ENCODE measurements at places on chromosomes 2 and 18.

DNA sequence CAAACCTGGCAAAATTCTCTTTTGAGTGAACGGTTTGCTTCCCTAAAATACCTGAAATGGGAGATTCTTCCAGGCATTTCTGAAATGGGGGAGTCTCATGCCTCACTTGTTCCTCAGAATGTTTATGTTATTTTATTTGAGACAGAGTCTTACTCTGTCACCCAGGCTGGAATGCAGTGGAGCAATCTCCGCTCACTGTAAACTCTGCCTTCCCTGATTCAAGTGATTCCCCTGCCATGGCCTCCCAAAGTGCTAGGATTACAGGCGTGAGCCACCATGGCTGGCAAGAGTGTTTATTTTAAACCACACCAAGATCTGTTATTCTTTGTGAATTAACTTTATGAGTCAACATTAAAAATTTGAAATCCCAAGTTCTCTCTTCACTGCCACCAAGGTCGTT lies 6.4 kb upstream of the FHL2 start:
- DNase-seq = no peak

- DNase-seq = peak; percentile 14
These were observed 173.1 kb upstream of the GYPC start for GRCh38 chr2:126482582-126483464.

DNA sequence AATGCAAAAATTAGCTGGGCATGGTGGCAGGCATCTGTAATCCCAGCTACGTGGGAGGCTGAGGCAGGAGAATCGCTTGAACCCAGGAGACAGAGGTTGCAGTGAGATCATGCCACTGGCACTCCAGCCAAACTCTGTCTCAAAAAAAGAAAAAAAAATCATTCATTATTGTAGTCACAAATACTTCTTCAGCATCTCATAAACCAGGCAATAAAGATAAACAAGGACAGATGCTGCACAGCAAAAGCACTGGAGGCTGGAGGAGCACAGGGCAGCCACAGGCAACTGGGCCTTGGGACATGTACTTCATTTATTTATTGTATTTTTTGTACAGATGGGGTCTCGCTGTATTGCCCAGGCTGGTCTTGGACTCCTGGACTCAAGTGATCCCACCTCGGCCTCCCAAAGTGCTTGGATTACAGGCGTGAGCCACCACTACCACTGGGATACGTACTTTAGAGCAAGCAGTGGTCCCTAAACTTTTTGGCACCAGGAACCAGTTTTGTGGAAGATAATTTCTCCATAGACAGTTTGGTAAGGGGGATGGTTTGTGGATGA lies 16.8 kb upstream of the MAT2A start:
- DNase-seq = no peak

- no peak for DNase-seq
These were observed at the start of gene FER1L5 for GRCh38 chr2:96642564-96643360. Gene FER1L5 (plus strand): TSS chr2:96642764. CDS start chr2:96642837, 73 bp downstream.

GRCh38 chr2:69836316-69836715 lies 6.9 kb downstream of the GMCL1 start:
- no peak for DNase-seq

GRCh38 chr2:118089139-118089800 lies 999 bp downstream of the INSIG2 start:
- DNase-seq = peak; percentile 40

- DNase-seq = no peak
These were observed 428.8 kb upstream of the FIGN start for GRCh38 chr2:164164602-164165001.

GRCh38 chr2:73095910-73096309 lies 16.8 kb downstream of the RAB11FIP5 start:
- DNase-seq = no peak

DNA sequence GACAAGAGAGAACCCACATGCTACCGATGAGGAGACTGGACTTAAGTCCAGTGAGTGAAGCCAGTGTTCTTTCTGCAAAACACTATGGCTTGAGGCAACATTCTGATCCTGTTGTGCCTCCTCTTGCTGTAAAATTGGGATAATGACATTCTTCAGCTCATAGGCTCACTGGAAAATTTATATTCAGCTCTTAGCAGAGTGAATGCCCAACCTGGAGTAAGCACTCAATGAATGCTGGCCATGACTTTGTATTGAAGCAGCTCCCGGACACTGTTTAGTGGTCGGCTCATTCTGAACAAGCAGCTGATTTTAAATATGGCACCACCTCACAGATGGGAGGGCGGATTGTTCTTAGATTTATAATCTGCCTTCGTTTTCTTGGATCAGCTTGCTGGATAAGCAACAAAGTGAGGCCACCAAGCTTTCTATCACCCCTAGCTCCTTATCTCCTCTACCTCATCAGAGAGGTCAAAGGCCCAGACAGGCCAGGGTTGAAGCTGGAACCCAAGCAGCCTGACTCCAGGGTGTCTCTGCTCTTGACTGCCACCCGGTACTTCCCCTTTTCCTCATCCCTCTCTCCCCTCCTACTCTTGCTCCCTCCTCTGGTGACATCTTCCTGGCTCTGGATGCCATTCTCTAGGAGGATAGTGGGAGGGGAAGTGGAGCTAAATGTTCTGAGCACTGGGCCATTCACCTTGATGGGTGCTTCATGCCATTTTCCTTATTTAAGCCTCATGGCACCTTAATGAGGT lies 11.5 kb downstream of the SLC9A4 start:
- no peak for DNase-seq

GRCh38 chr18:24076950-24077349 lies 61.9 kb upstream of the CABYR start:
- DNase-seq = no peak

DNA sequence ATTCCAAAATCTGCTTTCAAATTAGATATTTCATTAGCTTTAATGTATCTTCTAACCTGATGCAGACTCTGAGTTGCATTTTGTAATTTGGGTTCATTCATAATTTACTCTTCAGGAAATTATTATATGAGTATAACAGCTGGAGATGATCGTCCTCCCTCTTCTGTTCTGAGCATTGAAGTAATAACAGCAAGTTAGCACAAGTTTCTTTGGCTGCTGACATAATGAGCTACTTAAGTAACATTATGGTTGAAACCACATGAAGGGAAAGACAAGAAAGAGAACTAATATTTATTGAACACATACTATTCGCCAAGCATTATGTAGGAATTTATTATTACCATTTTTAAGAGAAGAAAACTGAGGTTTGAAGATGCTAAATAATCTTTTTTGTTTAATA lies 75.1 kb downstream of the CPO start:
- DNase-seq = no peak

DNA sequence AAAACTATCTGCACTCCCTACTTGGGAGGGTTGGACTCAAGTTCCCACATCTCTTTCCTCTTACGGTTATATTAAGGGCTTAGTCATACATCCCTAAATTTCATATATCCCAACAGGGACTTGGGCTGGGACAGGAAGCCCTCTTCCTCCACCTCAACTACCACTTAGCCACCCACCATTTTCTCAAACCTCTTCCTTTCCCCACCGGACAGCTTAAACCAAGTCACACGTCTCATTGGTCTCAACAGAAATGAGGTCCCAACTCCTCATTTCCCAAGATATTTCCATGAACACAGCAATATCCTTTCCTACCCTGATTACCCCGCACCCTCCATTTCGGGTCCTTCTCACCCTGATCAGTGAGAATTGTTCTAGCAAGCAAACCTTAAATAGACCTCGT lies 736 bp downstream of the ZSCAN30 start:
- DNase-seq = no peak

- DNase-seq = no peak
These were observed 222.9 kb downstream of the ZBTB7C start for GRCh38 chr18:48186131-48186766.

GRCh38 chr18:43914018-43914417 lies 636.7 kb upstream of the SYT4 start:
- no peak for DNase-seq

GRCh38 chr2:227772197-227772661 lies 26.5 kb downstream of the SCYGR8 start:
- DNase-seq = no peak

DNA sequence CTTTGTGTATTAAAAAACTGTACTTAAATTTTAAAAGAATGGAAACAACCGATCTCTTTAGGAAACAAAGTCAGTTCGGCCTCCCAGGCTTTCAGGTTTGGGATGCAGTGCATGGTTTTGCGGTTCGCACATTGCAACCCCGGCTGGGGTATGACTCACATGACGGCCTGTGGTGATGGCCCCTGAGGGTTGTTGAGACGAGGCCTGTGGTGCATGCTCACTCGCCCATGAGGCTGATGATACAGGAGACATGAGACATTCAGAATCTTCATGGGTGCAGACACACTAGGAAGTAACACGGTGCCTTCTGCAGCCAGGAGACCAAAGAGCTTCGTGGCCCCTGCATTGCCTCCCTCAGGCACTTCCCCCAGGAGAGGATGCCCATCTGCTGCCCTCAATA lies 724.6 kb upstream of the SALL3 start:
- no peak for DNase-seq

DNA sequence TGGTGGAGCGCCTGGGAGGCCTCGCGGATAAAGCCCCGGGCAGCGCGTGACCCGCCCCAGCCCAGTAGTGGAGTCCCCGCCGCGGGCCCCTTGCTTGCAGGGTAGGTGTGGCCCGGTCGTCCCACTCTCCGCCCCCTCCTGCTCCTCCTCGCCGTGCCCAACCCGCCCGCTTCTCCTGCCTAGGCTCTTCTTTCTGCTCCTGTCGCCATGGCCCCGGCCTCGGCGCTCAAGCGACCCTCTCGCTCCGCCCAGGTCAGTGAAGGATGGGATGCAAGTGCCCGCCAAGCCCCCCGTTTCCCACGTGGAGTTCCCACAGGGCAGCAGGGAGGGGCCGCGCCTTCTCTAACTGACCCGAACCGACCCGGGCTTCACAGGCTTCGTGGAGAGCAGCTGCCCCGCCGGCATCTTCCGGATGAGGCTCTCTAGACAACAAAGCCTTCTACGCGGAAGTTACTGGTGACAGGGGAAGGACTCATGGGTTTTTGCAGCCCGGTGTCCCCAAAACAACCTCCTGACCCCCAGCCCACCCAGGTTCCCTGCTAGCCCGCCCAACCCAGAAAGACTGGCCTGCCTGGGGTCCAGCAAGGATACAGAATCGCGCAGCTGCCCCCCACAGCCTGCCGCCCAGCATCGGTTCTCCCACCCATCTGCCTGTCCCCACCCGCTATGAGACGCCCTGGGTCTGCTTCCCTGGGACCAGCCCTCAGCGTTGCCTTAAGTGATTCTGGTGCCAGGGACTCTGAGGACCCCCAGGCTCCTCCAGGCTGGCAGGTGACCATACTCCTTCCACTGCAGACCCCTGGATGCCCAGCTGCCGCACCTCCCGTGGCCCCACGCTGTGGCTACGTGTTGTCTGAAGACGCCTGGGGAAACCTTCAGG lies 32.8 kb downstream of the TTC32 start:
- DNase-seq = peak; percentile 75

- DNase-seq = no peak
These were observed 247.6 kb downstream of the MEIS1 start for GRCh38 chr2:66682476-66682875.

GRCh38 chr2:71478806-71479205 lies 25.4 kb downstream of the DYSF start:
- no peak for DNase-seq

DNA sequence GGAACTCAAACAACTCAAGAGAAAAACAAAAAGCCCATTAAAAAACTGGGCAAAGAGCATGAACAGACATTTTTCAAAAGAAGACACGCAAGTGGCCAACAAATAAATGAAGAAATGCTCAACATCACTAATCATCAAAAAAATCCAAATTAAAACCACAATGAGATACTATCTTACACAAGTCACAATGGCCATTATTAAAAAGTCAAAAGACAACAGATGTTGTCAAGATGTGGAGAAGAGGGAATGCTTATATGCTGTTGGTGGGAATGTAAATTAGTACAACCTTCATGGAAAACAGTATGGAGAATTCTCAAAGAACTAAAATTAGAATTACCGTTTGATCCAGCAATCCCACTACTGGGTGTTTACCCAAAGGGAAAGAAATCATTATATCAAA lies 15.1 kb downstream of the LMAN1 start:
- DNase-seq = no peak

- DNase-seq = no peak
These were observed 30.0 kb downstream of the FBXO36 start for GRCh38 chr2:229952256-229952835.

- no peak for DNase-seq
These were observed 14.0 kb downstream of the HOXD1 start for GRCh38 chr2:176202491-176202890.

- DNase-seq = no peak
These were observed 14.5 kb downstream of the CNNM4 start for GRCh38 chr2:96775160-96775559.

DNA sequence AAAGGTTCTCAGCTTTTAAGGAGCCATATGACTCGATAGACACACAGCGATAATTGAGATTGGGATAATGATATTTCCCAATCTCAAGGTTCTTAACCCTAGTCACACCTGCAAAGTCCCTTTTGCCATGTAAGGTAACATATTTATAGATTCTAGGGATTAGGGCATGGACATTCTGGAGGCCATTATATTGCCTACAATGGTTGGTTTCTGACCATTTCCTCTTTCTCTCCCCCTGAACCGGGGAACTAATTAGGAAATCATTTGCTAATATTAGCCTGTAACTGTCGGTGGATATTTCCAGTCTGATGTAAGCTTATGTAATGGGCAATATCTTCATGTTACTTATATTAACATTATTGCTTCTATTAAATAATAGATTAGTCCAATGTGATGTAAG lies 40.8 kb upstream of the ARHGAP15 start:
- DNase-seq = no peak

- DNase-seq = no peak
These were observed 162.7 kb upstream of the ID2 start for GRCh38 chr2:8518979-8519668.

DNA sequence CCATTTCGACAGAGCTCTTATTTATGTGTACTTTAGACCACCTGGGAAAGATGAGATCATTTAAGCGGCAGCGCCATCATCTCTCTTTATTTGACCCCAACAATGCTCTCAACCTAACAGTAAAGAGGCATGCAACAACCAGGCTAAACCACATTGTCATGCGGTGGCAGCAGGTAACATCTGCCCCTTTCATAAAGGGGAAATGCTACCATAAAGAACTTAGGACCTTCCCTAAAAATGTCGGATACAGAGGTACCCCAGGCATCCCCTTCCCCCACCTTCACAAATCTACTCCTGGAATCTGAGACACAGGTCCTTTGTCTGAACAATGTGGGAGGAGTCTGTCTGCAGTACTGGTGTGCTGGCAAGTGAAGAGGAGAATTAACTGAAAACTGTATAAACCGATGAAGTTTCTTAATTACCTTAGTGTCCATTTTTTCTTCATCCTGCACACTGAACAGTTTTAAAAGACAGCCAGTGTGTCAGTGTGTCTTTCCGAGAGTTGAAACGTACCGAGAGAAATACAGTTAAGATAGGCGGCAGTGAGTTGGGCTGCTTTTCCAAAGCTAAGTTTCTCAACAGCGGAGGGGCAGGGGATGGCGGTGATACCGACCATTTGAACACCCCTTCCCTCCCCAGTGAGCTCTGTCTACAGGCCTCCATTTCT lies 1.9 kb downstream of the MEX3C start:
- peak; percentile 31 for DNase-seq

DNA sequence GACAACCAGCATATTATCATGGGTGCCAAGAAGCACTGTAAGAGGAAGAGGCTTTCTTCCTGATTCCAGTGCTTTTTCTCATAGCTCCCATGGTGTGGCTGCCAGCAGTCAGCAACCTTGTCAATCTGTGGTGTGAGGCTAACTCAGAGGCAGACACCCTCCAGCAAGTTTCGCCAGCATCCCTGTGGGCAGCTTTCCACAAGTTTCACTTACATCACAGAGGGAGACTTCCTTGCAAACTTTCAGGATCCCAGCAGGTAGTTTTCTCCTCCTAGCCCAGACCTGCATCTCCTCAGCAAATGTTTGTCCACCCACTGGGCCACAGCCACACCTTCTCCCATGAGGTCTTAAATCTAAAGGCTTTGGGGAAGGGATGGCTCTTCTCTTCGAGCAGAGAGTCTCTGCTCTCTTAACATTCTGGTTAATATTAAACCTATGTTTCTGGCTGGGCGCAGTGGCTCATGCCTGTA lies 9.1 kb downstream of the DNAH7 start:
- DNase-seq = no peak
